ENCODE measurements at places on chromosomes 2 and 18.

- no peak overlapping the region for H3K4me3 ChIP-seq
- H3K36me3 ChIP-seq = no peaks in the 10 kb centered on the region
- H3K27ac ChIP-seq = no peak overlapping the region
- no peaks in the 10 kb centered on the region for H3K27me3 ChIP-seq
- no peak for DNase-seq
Observed at GRCh38 chr2:33014268-33014667, 67.5 kb downstream of the LTBP1 start.

DNA sequence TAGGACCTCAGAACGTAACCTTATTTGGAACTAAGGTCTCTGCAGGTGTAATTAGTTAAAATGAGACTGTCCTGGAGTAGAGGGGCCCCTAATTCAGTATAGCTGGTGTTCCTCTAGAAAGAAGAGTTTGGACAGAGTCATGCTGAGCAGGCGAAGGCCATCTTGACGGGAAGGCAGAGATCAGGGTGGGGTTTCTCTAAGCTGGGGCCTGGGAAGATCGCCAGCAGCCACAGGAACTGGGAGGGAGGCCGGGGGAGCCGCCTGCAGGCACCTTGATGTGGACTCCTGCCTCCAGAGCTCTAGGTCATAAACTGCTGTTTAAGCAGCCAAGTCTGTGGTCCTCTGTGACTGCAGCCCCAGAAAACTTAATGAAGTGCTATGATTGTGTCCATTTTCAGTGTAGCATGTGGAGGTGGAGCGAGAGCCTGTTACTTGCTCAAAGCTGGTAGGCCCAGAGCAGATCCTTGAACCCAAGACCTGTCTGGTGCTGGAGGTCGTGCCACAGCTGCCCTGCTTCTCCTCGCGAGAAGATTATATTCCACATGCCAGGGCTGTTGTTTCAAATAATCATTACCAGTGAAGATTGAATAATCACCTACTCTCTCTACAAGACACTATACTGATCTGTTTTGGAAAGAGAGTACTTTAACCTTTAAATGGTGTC is 105.7 kb downstream of the TPO start:
- H3K36me3 ChIP-seq = no peaks in the 10 kb centered on the region
- no peaks in the 10 kb centered on the region for H3K4me1 ChIP-seq
- no peaks in the 10 kb centered on the region for H3K27me3 ChIP-seq
- DNase-seq = peak; percentile 45
- H3K4me3 ChIP-seq = no peak overlapping the region
- H3K27ac ChIP-seq = no peak overlapping the region

DNA sequence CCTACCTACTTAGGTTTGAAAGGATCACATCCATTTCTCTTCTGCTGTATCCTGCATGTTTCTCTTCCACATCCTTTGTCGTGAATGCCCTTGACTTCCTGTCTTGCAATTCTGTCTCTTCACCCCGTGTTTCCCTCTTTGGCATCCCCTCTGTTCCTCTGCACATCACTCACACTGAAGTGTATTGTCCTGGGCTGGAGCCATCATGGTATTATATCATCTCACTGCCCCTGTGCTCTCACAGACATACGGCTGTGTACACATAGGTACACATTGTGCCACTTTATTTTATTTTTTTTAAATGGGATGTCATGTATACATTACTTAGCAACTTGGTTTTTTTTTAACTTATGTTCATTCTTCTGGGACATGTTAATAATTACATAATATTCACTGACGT is 291.6 kb downstream of the ALPK2 start:
- DNase-seq = no peak
- peaks cover 40% of the 10 kb centered on the region for H3K36me3 ChIP-seq
- no peak overlapping the region for H3K4me3 ChIP-seq
- H3K27me3 ChIP-seq = no peaks in the 10 kb centered on the region

GRCh38 chr2:68052717-68053422 is 9.9 kb downstream of the C1D start:
- H3K4me1 ChIP-seq = no peaks in the 10 kb centered on the region
- H3K4me3 ChIP-seq = no peak overlapping the region
- H3K36me3 ChIP-seq = no peaks in the 10 kb centered on the region
- DNase-seq = no peak
- H3K27me3 ChIP-seq = no peaks in the 10 kb centered on the region

DNA sequence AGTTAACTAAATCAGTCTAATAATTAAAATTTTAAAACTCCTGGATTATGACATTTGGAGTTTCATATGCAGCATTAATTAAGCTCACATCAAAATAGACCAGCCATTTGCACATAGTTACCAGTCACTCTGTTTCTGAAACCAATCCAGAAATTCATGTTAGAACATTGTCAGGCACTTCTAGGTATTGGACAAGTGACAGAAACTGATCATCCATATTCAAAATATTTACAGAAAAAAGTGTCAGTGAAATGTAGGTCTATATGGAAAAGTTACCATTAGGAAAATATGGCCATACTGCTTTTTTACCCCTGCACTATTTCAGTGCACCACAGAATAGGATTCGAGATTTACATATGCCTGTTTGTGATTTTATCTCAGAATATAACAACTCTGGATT is 33.4 kb downstream of the UPP2 start:
- DNase-seq = no peak
- H3K4me1 ChIP-seq = no peaks in the 10 kb centered on the region
- no peaks in the 10 kb centered on the region for H3K27me3 ChIP-seq
- H3K27ac ChIP-seq = no peak overlapping the region
- H3K36me3 ChIP-seq = no peaks in the 10 kb centered on the region

DNA sequence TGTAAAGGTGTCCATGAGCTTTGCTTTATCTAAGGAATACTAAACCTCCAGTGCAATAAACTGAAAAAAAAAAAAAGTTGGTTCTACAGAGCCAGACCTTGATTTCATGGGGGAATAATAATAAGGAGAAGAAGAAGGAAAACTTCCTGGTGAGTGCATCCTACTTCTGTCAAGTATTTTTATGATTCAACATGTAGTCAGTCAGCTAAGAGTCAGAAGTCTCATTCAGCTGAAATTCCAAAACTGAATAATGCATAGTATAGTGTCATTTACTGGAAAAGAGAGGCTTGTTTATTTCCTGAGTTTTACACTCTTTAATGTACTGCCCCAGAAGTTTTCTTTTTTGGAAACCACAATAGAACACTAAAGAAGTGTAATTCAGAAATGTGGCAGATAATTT is 77.8 kb upstream of the TACR1 start:
- no peaks in the 10 kb centered on the region for H3K4me1 ChIP-seq
- H3K27me3 ChIP-seq = no peaks in the 10 kb centered on the region
- DNase-seq = no peak
- no peak overlapping the region for H3K27ac ChIP-seq
- H3K36me3 ChIP-seq = no peaks in the 10 kb centered on the region

- H3K4me3 ChIP-seq = no peak overlapping the region
- H3K4me1 ChIP-seq = peaks cover 12% of the 10 kb centered on the region
- no peak overlapping the region for H3K27ac ChIP-seq
Observed at GRCh38 chr18:48735681-48736255, 196.9 kb downstream of the CTIF start.

- H3K4me3 ChIP-seq = no peak overlapping the region
- no peaks in the 10 kb centered on the region for H3K36me3 ChIP-seq
- H3K27me3 ChIP-seq = no peaks in the 10 kb centered on the region
- no peak overlapping the region for H3K27ac ChIP-seq
- H3K4me1 ChIP-seq = no peaks in the 10 kb centered on the region
- DNase-seq = no peak
Observed at GRCh38 chr2:230160112-230160660, 59.6 kb downstream of the SP110 start.

- H3K4me3 ChIP-seq = peak overlapping the region; percentile 13
- peaks cover 29% of the 10 kb centered on the region for H3K4me1 ChIP-seq
- no peaks in the 10 kb centered on the region for H3K36me3 ChIP-seq
- H3K27ac ChIP-seq = peak overlapping the region; percentile 53
- no peaks in the 10 kb centered on the region for H3K27me3 ChIP-seq
Observed at GRCh38 chr18:77108001-77108692, 24.4 kb downstream of the MBP start.

GRCh38 chr2:66445925-66446871 is 11.3 kb downstream of the MEIS1 start:
- H3K36me3 ChIP-seq = no peaks in the 10 kb centered on the region
- no peaks in the 10 kb centered on the region for H3K27me3 ChIP-seq
- DNase-seq = peak; percentile 84
- peaks cover 37% of the 10 kb centered on the region for H3K4me1 ChIP-seq
- peak overlapping the region; percentile 93 for H3K27ac ChIP-seq
- H3K4me3 ChIP-seq = peak overlapping the region; percentile 44

GRCh38 chr2:11155381-11156035 is at the start of gene SLC66A3:
TSS of gene SLC66A3 (plus strand) at chr2:11155467. CDS start at chr2:11155547, 80 bp downstream.
- no peak for DNase-seq
- H3K27me3 ChIP-seq = no peaks in the 10 kb centered on the region
- H3K27ac ChIP-seq = peak within 1 kb of the TSS; percentile 89
- H3K36me3 ChIP-seq = no peaks in the 10 kb centered on the region

- DNase-seq = no peak
- H3K4me3 ChIP-seq = no peak overlapping the region
- no peaks in the 10 kb centered on the region for H3K4me1 ChIP-seq
- H3K36me3 ChIP-seq = no peaks in the 10 kb centered on the region
- H3K27ac ChIP-seq = no peak overlapping the region
Observed at GRCh38 chr2:104388296-104388695, 465.6 kb upstream of the POU3F3 start.

GRCh38 chr2:187912950-187913349 is 358.7 kb upstream of the TFPI start:
- no peaks in the 10 kb centered on the region for H3K36me3 ChIP-seq
- H3K27ac ChIP-seq = no peak overlapping the region
- H3K4me3 ChIP-seq = no peak overlapping the region
- no peaks in the 10 kb centered on the region for H3K27me3 ChIP-seq
- H3K4me1 ChIP-seq = no peaks in the 10 kb centered on the region

- no peaks in the 10 kb centered on the region for H3K4me1 ChIP-seq
- no peak overlapping the region for H3K27ac ChIP-seq
- H3K4me3 ChIP-seq = no peak overlapping the region
Observed at GRCh38 chr2:67465623-67466022, 68.5 kb downstream of the ETAA1 start.

DNA sequence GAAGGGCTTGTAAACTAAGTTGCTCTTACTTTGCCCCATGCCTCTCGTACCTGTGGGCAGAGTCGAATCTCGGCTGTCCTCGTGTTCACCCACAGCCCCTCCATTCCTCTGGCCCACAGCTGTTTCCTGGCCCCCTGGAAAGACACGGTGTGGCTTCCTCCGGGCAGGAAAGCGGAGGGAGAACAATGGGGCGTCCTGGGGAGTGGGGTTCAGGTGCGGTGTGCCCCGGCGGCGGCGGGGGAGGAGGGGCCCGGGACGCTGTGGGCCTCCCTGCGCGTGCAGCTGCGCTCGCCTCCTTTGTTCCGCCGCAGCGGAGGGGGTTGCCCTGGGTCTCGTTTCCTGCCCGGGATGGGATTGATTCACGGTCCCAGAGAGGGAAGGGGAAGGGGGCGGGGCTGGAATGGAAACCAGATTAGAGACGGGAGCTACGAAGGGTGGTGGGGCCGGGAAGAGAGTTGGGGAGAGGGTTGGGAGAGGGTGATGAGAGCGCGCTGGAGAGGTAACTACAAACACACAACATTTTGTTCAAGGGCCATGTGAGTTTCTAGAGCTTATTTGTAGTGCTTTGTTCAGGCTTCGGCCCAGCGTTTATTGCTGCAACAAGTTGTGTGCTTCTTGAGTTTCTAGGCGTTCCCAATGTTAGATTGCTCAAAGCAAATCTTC is 796 bp downstream of the MYO1B start:
- no peaks in the 10 kb centered on the region for H3K27me3 ChIP-seq
- H3K27ac ChIP-seq = peak overlapping the region; percentile 65
- DNase-seq = peak; percentile 74
- H3K4me3 ChIP-seq = peak overlapping the region; percentile 58
- no peaks in the 10 kb centered on the region for H3K36me3 ChIP-seq
- H3K4me1 ChIP-seq = peaks cover 17% of the 10 kb centered on the region

GRCh38 chr2:54644236-54644635 is 79.2 kb upstream of the EML6 start:
- H3K4me1 ChIP-seq = peaks cover 38% of the 10 kb centered on the region
- peaks cover 40% of the 10 kb centered on the region for H3K36me3 ChIP-seq
- no peak for DNase-seq
- no peak overlapping the region for H3K4me3 ChIP-seq

- H3K27ac ChIP-seq = no peak overlapping the region
- no peak for DNase-seq
- H3K27me3 ChIP-seq = no peaks in the 10 kb centered on the region
- no peak overlapping the region for H3K4me3 ChIP-seq
Observed at GRCh38 chr18:35754464-35754863, 172.9 kb downstream of the GALNT1 start.

- no peak overlapping the region for H3K4me3 ChIP-seq
- H3K27me3 ChIP-seq = no peaks in the 10 kb centered on the region
- no peaks in the 10 kb centered on the region for H3K4me1 ChIP-seq
- no peaks in the 10 kb centered on the region for H3K36me3 ChIP-seq
Observed at GRCh38 chr18:22433956-22434355, 16.2 kb upstream of the CTAGE1 start.

DNA sequence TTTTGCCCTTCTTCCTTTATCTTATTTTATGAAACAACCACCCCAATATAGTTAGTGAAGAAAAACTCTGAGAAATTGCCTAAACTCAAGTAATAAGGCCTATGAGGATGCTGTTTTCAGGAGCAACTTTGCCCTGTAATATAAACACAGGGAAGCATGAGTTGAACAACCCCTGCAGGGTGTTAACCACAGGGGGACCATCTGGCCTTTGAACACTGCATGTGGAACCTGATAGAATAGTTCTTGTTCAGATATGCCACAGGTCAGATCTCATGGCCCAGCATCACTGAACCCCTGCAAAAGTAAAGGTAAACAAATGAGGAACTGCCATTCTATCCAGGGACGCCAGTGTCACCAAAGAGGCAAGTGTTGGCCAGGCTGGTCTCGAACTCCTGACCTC is 82.6 kb downstream of the MAPK4 start:
- no peaks in the 10 kb centered on the region for H3K27me3 ChIP-seq
- H3K4me3 ChIP-seq = no peak overlapping the region
- peaks cover 30% of the 10 kb centered on the region for H3K4me1 ChIP-seq
- no peaks in the 10 kb centered on the region for H3K36me3 ChIP-seq

DNA sequence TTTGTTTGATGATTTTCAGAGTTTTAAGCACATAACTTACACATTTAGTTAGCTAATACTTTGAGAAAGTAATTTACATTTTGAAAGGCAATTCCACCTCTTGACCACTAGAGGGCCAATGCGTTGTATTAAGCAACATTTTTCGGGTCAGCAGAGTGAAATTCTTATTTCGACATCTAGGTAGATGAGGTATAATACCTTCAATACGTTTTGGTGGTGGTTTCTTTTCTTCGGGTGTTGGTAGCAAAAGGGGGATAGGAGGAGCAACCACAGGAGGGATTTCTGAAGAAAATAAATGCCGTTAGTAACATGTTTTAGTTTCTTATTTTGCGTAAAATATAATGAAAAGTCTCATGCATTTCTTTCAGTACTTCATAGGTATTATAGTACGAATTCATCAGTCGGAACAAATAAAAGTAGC is 106.3 kb downstream of the TTN start:
- no peaks in the 10 kb centered on the region for H3K4me1 ChIP-seq
- no peaks in the 10 kb centered on the region for H3K27me3 ChIP-seq
- no peak overlapping the region for H3K4me3 ChIP-seq
- DNase-seq = no peak
- no peaks in the 10 kb centered on the region for H3K36me3 ChIP-seq
- no peak overlapping the region for H3K27ac ChIP-seq

GRCh38 chr2:111715987-111716904 is 167.7 kb downstream of the ANAPC1 start:
- no peak overlapping the region for H3K4me3 ChIP-seq
- DNase-seq = no peak
- H3K4me1 ChIP-seq = no peaks in the 10 kb centered on the region
- no peaks in the 10 kb centered on the region for H3K36me3 ChIP-seq

GRCh38 chr2:162058973-162059668 is 14.9 kb downstream of the DPP4 start:
- no peaks in the 10 kb centered on the region for H3K36me3 ChIP-seq
- no peak for DNase-seq
- peak overlapping the region; percentile 12 for H3K27ac ChIP-seq
- H3K27me3 ChIP-seq = no peaks in the 10 kb centered on the region
- H3K4me3 ChIP-seq = no peak overlapping the region
